Activated CD4-positive, alpha-beta T cell treated with anti-CD3 and anti-CD28 coated beads for 36 hours (primary cell): ENCODE measurements at places on chromosomes 2 and 18. TPM values are rescaled to one million over a fixed set of nuclear protein-coding genes. Genes with fewer than 3 reads are reported as not detected.

Gene ALPG
- not detected for total RNA-seq

Gene SLC9A4
- not detected for total RNA-seq

Gene ASPRV1
- 0.32 TPM for total RNA-seq

Gene MC5R
- not detected for total RNA-seq

Gene STPG4
- total RNA-seq, result 0.23 TPM

Gene CHRNG
- not detected for total RNA-seq

Gene ZNF2
- 4.3 TPM for total RNA-seq

Gene DNAJB2
- 62.8 TPM for total RNA-seq

Gene TMEM247
- not detected for total RNA-seq

Gene MTA3
- 58.6 TPM for total RNA-seq

Gene DUSP19
- 4.0 TPM for total RNA-seq

Gene SLC5A6
- total RNA-seq, result 27.3 TPM

Gene GKN2
- not detected for total RNA-seq

Gene OLA1
- total RNA-seq, result 136 TPM

Gene GIGYF2
- 51.9 TPM for total RNA-seq

Gene LAMA1
- not detected for total RNA-seq

Gene COBLL1
- not detected for total RNA-seq

Gene TUBA4B
- total RNA-seq, result not detected

Gene AGXT
- total RNA-seq, result not detected

Gene IL18R1
- 22.4 TPM for total RNA-seq

Gene LBX2
- not detected for total RNA-seq

Gene FBXO36
- total RNA-seq, result 1.5 TPM

Gene IL18RAP
- 6.8 TPM for total RNA-seq

Gene NCK2
- 84.7 TPM for total RNA-seq

Gene AQP12A
- total RNA-seq, result not detected

Gene MRPL19
- total RNA-seq, result 72.4 TPM

Gene ABHD3
- 14.3 TPM for total RNA-seq

Gene ZC3H6
- total RNA-seq, result 15.3 TPM

Gene RSAD2
- 8.1 TPM for total RNA-seq

Gene FSHR
- not detected for total RNA-seq

Gene FAM117B
- 16.6 TPM for total RNA-seq

Gene NEU4
- total RNA-seq, result 0.76 TPM

Gene ARMC9
- 2.5 TPM for total RNA-seq

Gene ABCG8
- not detected for total RNA-seq

Gene CDK15
- total RNA-seq, result not detected

Gene LYPD1
- not detected for total RNA-seq
